ENCODE measurements at places on chromosomes 5 and 9. TPM values are rescaled to one million over a fixed set of nuclear protein-coding genes. Genes with fewer than 3 reads are reported as not detected.

Gene MAP1B
- total RNA-seq, result 5.0 TPM

- peak overlapping the region; percentile 40 for H3K27ac ChIP-seq
- H3K4me3 ChIP-seq, result no peak overlapping the region
Measured at GRCh38 chr5:80246995-80247729, 8.7 kb downstream of the SERINC5 start.

GRCh38 chr9:88076286-88077070 lies 61.8 kb downstream of the SPATA31C2 start:
- peak; percentile 83 for DNase-seq
- peak overlapping the region; percentile 48 for H3K27ac ChIP-seq
- H3K4me3 ChIP-seq, result peak overlapping the region; percentile 69
- no peaks in the 10 kb centered on the region for H3K36me3 ChIP-seq

GRCh38 chr5:18195910-18196309 lies 561.6 kb downstream of the TAF11L14 start:
- no peak for DNase-seq
- H3K4me3 ChIP-seq, result no peak overlapping the region
- no peaks in the 10 kb centered on the region for H3K4me1 ChIP-seq
- no peak overlapping the region for H3K27ac ChIP-seq
- no peaks in the 10 kb centered on the region for H3K36me3 ChIP-seq
- H3K27me3 ChIP-seq, result no peaks in the 10 kb centered on the region

GRCh38 chr9:20040991-20041696 lies 252.3 kb upstream of the SLC24A2 start:
- no peaks in the 10 kb centered on the region for H3K36me3 ChIP-seq
- no peaks in the 10 kb centered on the region for H3K27me3 ChIP-seq
- DNase-seq, result no peak
- no peak overlapping the region for H3K4me3 ChIP-seq
- no peak overlapping the region for H3K27ac ChIP-seq
- H3K4me1 ChIP-seq, result no peaks in the 10 kb centered on the region

- H3K27me3 ChIP-seq, result no peaks in the 10 kb centered on the region
- H3K4me1 ChIP-seq, result no peaks in the 10 kb centered on the region
- no peak for DNase-seq
- no peak overlapping the region for H3K4me3 ChIP-seq
Measured at GRCh38 chr5:130964231-130965202, 200.5 kb downstream of the HINT1 start.

Data from liver (tissue), 10 donors.